ENCODE measurements at places on chromosomes 4 and X.

DNA sequence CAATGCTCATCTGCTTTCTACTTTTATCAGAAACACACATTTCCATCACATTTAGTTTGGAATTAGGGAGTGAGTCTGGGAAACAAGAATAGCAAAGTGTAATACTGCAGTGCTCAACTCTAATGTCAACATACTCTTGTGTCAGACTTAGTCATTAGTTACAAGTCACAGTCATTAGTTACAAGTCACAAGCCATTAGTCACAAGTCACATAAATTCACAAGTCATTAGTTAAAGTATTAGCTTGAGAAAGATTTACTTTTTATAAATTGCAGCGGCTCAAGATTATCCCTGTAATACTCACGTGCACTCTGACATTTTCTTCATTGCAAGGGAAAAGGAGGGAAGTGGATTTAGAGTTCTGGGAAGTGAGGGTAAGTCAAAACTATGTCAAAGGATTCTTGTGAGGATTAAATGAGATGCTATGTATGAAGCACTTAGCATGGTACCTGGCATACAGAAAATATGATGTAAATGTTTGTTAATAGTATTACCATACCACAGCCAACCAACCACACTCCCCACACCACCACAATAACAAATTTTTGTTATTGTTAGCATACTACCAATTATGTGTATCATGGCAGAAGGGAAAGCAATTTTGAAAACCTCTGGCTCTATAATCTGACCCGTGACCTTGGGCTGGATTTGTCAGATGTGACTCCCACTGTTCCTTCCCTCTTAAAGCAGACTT, 116.6 kb downstream of the ARHGAP24 start:
- no peak for DNase-seq
- no peaks in the 10 kb centered on the region for H3K36me3 ChIP-seq
- no peak overlapping the region for H3K27ac ChIP-seq

- H3K36me3 ChIP-seq = no peaks in the 10 kb centered on the region
- H3K27me3 ChIP-seq = no peaks in the 10 kb centered on the region
- H3K4me3 ChIP-seq = no peak overlapping the region
- H3K4me1 ChIP-seq = no peaks in the 10 kb centered on the region
These were observed 34.8 kb upstream of the CBR4 start for GRCh38 chr4:169044714-169045447.

DNA sequence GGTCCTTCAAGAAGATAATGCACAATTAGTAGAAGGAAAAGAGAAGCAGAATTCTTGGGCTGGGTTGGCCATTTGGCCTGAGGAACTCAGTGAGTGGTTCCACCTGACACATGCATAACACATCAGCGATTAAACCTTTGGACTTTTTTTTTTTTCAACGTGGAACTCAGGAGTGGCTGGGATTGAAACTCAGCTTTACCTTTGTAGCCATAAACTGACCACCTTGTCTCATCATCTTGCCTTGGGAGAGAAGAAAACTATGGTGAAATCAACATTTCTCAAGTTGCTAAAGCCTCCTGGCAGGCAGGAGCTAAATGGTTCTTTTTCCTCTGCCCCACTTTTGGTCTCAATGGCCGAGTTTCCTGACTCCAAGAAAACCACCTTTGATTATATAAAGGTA, 16.3 kb downstream of the PTTG2 start:
- H3K36me3 ChIP-seq = no peaks in the 10 kb centered on the region
- peaks cover 30% of the 10 kb centered on the region for H3K4me1 ChIP-seq
- H3K27me3 ChIP-seq = no peaks in the 10 kb centered on the region
- no peak for DNase-seq
- H3K27ac ChIP-seq = peak overlapping the region; percentile 40
- peak overlapping the region; percentile 71 for H3K4me3 ChIP-seq

- H3K36me3 ChIP-seq = no peaks in the 10 kb centered on the region
- peaks cover 10% of the 10 kb centered on the region for H3K4me1 ChIP-seq
- H3K27ac ChIP-seq = no peak overlapping the region
- no peak for DNase-seq
- H3K4me3 ChIP-seq = no peak overlapping the region
These were observed 57.1 kb downstream of the ENPEP start for GRCh38 chr4:110532901-110533589.

- peaks cover 2% of the 10 kb centered on the region for H3K27me3 ChIP-seq
- H3K4me1 ChIP-seq = no peaks in the 10 kb centered on the region
- no peak overlapping the region for H3K4me3 ChIP-seq
- no peak overlapping the region for H3K27ac ChIP-seq
- H3K36me3 ChIP-seq = no peaks in the 10 kb centered on the region
These were observed 12.3 kb upstream of the YIPF7 start for GRCh38 chr4:44663539-44664263.

DNA sequence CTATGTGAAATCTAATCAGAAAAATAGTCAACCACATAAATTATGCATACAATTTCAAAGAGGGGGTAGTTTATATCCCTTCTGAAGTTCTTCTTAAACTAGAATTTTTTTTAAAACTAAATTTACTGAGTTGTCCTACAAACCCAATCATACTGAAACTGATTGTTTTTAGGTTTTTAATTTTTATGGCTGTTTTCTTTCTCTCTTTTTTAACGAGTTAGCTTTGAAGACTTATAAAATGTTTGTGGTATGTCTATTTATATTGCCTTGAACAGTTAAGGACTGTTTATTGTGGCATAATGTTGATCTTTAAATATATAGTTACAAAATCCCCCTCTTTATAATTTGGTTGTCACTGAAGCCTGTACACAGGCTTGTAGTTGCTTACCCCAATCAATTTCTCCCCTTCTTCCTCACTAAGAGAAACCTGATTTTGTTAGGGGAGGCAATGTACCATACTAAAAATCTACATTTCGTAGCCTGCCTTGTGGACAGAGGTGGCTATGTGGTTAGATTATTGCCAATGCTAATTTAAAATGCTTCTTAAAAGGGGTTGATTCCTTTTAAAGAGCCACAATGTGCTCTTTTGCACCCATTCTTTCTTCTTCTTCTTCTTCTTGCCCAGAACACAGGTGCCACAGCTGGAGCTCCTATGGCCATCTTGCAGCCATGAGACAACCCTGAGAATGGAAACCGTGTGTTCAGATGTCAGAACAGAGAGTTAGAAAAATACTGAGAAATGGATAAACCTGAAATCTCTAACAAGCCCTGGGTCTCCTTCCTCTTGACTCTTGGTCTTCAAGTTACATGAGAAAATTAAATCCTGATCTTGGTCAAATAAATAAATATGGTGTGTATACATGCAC, 102.7 kb upstream of the ZNF827 start:
- H3K27ac ChIP-seq = no peak overlapping the region
- no peak for DNase-seq
- peaks cover 10% of the 10 kb centered on the region for H3K27me3 ChIP-seq
- H3K4me3 ChIP-seq = no peak overlapping the region
- no peaks in the 10 kb centered on the region for H3K36me3 ChIP-seq

- peak overlapping the region; percentile 86 for H3K4me3 ChIP-seq
- DNase-seq = no peak
- peaks cover 24% of the 10 kb centered on the region for H3K36me3 ChIP-seq
- H3K4me1 ChIP-seq = peaks cover 50% of the 10 kb centered on the region
- no peaks in the 10 kb centered on the region for H3K27me3 ChIP-seq
These were observed 317 bp downstream of the CMC4 start for GRCh38 chrX:155070663-155070974.

DNA sequence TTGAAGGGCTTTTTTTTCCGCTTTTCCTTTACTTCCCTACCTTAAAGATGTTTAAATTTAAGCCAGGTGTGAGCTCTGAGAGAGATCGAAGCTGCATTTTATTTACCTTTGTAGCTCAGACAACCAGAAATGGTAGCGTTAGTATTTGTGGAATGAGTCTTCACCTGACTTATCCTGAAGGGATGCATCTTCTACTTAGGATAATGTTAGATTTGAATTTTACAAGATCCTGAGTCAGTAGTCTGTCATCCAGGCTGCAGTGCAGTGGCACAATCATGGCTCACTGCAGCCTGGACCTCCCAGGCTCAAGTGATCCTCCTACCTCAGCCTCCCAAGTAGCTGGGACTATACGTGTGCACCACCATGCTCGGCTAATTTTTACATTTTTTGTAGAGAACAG, 26.2 kb downstream of the TMSB4X start:
- no peak for DNase-seq
- H3K4me3 ChIP-seq = no peak overlapping the region
- peak overlapping the region; percentile 98 for H3K27ac ChIP-seq
- H3K4me1 ChIP-seq = peaks cover 73% of the 10 kb centered on the region
- no peaks in the 10 kb centered on the region for H3K27me3 ChIP-seq
- peaks cover 1% of the 10 kb centered on the region for H3K36me3 ChIP-seq
